GM19239 (cell line): ENCODE measurements at places on chromosomes 2 and 18.
A peak's percentile ranks its signal among the peaks of the same experiment; 100 is the strongest.

DNA sequence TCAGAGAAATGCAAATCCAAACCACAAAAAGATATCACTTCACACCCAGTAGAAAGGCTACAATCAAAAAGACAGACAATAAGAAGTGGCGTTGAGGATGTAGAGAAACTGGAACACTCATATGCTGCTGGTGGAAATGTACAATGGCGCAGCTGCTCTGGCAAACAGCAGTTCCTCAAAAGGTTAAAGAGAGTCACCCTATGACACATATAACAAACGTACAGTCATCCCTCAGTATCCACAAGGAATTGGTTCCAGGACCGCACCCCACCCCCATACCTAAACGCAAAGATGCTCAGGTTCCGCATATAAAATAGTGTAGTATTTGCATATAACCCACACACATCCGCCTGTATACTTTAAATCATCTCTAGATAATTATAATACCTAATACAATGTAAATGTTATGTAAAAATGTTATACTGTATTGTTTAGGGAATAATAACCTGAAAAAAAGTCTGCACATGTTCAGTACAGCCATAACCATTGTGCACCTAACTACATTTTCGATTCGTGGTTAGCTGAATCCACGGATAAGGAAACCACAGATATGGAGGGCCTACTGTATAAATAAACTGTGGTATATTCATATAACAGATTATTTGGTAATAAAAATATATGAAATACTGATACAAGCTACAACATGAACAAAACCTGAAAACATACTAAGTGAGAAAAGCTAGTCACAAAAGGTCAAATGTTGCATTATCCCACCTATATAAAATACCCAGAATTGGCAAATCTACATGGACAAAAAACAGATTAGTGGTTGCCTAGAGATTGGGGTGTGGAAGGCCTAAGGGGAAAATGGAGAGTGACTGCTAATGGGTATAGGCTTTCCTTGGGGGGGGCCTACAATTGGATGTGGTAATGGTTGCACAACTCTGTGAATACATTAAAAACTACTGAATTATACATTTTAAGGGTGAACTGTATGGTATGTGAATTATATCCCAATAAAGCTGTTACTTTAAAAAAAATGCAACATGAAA, 37.5 kb downstream of the UXS1 start:
- no peak for DNase-seq

DNA sequence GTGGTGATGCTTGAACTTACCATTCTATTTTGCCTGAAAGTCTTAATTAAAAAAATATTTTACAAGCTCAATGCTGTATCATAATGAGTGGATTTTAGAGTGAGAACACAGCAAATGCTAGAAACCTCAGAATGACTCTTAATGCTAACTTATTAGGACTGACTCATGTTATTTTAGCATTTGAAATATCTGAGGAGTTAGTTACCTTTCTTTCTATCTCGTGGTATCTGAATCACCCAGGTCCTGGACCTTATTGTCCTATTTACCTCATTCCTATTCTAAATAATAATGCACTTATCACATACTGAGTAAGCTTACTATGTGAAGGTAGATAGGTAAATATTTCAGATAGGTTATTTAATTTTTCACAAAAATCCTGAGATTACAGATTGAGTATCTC, 70.7 kb downstream of the SOS1 start:
- no peak for DNase-seq

DNA sequence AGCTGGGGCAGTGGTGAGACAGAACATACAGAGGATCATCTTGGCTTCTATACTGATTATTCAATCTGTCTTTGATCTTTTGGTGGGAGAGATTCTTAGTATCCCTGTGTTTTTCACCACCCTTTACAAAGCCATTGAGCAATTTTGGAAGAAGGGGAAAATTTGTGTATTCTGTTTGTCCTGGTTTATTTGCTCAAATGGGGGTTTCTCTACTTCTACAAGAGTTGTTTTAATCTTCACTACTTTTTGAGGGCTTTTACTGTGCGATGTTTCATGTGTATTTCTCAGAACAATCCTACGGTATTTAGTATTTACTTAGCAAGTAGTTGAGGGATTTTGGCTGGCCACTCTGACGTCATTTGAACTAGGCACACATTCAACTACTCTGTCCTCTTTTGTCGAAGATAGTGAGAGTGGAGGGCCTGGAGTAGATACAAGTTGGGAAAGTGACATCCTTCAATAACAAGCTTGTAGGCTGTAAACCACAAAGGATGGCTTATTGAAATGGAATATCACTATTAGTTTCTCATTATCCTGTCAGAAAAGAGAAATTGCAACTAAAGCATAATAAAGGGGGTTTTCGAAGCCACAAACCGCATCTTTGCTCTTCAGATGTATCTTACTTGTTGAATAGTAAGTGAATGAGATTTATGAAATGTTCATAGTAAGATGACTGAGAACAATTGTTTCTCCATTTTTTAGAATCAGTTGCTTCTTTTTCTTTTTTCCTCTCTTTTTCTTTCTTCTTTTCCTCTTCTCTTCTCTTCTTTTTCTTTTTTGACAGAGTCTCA, 24.8 kb downstream of the FMNL2 start:
- no peak for DNase-seq

GRCh38 chr18:78918707-78919106, 60.9 kb upstream of the SALL3 start:
- no peak for DNase-seq

DNA sequence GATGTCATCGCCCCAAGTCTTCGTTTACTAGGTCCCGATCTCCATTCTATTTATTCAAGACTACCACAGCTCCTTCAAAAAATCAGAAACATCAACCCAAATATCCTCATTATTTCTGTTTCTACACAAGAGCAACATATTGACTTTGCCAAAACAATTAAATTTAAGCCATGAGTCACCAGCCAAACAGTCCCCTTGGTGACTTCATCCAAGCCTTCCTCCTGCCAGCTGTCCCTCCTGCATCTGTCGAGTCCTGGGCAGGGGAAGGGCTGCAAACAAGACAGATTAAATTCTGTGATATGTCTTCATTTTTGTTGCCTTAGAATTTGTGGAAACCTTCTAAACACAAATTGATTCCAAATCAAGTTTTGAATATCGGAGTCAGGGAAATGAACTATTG, 110.3 kb downstream of the SP3 start:
- DNase-seq, result no peak

DNA sequence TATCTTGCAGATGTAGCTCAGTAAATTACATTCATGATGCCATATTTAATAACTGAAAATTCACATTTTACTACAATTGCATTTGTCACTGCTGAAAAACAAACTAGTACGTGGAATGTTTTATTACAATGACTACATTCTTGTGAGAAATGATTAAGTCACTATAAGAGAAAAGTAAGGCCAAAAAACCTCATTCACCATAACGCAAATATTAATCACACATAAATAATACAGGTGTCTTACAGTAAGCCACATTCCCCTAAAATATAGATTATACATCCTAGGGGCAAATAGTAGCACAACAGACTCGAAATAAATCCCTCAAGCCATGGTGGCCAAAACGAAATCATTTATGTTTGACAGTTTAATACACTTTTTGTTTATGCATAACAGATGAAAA, 460.6 kb downstream of the NR4A2 start:
- no peak for DNase-seq

DNA sequence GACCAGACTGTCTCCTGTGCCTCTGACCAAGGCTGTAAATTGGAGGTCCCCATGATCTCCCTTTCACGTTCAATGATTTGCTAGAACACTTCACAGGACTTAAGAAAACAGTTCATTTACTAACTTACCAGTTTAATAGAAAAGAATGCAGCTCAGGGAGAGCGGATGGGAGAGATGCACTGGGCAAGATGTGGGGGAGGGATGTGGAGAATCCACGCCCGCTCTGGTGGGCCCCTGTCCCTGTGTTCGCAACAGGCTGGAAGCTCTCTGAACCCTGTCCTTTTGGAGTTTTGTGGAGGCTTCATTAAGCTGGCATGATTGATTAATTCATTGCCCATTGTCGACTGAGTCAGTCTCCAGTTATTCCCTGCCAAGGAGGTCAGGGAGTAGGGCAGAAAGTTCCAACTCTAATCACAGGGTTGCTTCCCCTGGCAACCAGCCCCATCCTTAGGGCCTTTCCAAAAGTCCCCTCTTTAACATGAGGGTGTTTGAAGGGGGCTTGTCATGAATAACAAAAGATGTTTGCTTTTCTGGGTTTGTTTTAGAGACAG, 257.1 kb downstream of the ACKR3 start:
- DNase-seq, result no peak

- no peak for DNase-seq
These were observed 18.1 kb downstream of the ARHGAP28 start for GRCh38 chr18:6747646-6748045.

- DNase-seq, result no peak
These were observed 120.3 kb downstream of the PXDN start for GRCh38 chr2:1623906-1624445.

DNA sequence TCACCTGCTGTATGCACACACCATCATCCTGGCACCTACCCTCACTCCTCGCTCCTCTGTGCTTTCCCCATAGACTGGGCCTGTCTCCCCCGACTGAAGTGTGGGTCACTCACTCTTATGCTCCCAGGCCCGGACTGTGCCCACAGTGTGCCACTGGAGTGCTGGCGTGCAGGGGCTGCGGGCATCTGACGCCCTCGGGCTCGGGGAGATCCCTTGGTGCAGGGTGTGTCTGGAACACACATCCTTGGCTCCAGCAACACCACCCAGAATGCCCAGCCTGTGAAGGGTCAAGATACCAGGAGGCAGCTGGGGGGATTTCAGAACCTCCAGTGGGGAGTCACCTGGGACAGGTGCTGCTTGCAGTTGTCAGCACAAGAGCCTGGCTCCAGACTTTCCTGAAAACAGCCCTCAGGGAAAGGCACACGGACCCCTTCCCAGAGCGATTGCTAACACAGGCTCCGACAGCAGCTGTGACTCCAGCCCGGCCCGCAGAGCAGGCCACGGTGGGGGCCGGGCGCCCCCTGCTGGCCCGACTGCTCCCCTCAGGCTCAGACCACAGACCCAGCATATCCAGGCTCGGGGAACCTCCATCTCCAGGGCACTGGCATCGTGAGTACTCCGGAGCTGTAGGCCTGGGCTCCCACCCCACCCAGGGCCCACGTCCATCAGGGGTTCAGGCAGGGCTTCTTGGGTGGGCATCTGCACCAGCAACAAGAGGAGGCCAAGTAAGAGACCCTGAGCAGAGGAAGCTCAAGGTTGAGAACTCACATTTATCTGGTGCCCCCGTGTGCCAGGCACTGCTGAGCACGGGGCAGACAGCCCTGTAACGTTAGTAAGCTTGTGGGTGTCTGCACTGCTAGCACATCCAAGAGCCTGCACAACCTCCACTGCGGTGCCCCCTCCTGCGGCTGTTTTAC, 8.6 kb downstream of the HS1BP3 start:
- DNase-seq, result peak; percentile 91

DNA sequence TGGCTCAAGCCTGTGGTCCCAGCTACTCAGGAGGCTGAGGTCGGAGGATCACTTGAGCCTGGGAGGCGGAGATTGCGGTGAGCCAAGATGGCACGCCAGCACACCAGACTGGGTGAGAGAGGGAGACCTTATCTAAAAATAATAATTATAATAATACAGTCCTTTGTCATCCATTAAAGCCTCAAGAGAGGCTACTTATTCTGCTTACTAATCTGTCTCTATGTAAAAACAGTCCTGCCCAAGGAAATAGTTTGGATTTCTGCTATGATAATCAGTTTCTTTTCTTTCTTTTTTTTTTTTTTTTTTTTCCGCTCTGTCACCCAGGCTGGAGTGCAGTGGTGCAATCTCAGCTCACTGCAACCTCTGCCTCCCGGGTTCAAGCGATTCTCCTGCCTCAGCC, 228.3 kb downstream of the C1D start:
- no peak for DNase-seq

DNA sequence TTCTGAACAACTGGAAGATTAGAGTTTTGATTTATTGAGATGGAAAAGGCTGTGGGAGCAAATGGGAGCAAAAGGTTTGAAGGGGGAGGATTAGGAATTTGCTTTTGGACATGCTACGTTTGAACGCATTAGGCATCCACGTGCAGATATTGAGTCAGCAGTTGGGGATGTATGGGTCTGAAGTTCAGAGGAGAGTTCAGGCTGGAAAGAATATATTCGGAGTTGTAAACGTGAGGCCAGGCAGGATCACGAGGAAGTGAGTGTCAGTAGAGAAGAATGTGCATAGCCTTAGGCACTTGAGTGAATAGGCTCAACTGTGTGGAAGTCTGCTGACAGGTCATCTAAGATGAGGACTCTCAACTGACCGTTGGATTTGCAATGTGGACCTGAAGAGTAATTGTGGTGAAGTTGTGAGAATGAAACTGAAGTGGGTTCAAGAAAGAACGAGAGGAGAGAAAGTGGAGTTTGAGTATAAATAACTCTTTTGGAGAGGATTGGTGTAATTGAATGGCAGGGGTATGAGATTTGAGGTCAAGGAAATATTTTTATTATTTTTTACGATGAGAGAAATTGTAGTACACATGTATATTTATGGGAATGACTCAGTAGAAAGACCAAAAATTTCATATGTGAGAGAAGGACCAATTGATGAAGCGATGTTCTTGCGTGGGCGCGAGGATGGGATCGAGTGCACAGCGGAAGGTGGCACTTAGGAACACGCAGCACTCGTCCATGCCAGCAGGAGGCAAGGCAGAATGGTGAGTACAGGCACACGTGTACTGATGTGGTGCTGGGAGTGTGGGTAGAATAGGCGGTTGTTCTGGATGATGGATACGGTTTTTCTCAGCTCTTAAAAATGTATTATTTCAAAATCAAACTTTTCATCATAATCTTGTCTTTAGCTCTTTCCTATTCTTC, 40.5 kb upstream of the POLE4 start:
- no peak for DNase-seq
